Foreskin fibroblast (primary cell): ENCODE measurements at places on chromosomes 7 and 10.

GRCh38 chr10:6058682-6059475, 3.3 kb downstream of the IL2RA start:
- no peak for DNase-seq

DNA sequence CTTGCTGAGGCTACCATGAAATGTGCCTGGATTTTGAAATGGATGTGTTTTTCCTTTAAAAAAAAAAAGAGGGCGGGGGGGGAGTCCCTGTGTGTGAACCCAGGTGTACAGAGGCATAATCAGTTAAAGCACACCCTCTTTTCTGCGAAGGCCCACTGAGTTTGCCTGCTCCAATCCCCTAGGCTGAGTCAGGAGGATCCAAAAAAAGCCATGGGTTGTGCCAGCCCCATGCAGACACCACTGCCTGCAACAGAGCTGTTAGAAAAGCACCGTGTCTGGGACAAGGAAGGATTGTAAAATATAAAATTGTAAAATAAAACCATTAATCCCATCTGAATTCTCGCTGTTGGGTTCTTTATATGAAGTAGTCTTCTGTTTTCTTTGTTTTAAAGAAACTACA, 217.9 kb downstream of the ADAM12 start:
- DNase-seq: no peak

DNA sequence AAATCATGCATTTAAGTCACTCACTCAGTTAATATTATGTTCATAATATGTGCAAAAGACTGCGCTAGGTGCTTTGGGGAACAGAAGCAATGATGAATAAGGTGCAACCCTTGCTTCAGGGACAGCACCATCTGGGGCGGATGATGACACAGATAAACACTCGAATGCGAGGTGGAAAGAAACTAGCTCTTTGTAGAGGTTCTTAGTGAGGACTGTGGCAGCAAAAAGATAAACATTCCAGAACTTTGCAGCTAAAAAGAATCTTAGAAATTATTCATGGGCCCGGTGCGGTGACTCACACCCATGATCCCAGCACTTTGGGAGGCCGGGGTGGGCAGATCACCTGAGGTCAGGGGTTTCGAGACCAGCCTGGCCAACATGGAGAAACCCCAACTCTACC, 29.8 kb upstream of the CHST15 start:
- no peak for DNase-seq

- DNase-seq: no peak
Measured at GRCh38 chr10:72123616-72124015, 35.3 kb upstream of the SPOCK2 start.

DNA sequence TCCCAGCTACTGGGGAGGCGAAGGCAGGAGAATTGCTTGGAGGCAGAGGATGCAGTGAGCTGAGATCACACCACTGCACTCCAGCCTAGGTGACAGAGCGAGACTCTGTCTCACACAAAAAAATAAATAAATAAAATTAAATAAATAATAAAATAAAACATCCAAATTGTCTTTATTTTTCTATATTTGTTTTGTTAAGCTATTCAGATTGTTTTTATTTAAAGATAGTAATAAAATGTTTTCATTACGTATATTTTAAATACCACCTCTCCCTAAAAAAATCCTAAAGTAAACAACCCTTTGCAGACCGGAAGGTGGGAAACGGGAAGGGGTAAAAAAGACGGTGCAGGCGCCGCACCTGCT, 70.7 kb upstream of the TNRC18 start:
- DNase-seq: no peak

DNA sequence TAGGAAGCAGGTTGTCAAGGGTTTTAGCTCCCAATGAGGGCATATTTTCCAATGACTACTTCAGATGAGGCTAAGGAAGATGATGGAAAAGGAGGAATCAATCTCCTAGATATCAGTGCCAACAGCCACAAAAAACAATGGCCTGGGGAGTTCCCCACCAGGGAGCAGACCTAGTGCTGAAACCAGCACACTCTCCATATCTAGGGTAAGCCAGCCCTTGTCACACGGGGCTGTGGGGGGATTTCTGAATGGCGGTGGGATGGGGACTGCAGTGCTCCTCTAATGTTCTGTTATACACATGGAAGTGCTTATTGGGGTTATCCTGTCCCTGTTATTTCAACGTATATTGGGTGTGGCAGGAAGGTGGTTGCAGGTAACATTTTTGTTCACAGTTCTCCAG, 18.5 kb downstream of the EPC1 start:
- no peak for DNase-seq

DNA sequence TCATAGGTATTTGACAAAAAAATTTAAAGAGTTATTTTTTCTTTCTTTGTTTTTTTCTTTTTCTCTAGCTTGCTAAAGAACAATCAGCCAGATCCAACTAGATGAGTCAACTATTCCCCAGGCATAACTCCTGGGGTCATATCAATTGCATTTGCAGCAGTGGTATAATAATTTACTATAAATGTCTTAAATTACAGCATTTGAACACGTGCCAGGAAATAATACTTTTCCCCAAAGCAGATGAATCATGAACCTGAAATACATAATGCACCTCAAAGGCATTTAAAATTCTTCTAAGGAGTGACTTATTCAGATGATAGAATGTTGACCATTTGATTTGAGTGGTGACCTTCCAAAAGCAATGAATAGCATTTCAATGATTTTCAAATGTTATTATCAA, 190.1 kb downstream of the LRRTM3 start:
- no peak for DNase-seq

- no peak for DNase-seq
Measured at GRCh38 chr10:7484456-7485243, 73.8 kb upstream of the SFMBT2 start.
